Upper lobe of left lung (tissue), 6 donors: ENCODE measurements at places on chromosomes 1 and 21.
A peak's percentile ranks its signal among the peaks of the same experiment; 100 is the strongest.

DNA sequence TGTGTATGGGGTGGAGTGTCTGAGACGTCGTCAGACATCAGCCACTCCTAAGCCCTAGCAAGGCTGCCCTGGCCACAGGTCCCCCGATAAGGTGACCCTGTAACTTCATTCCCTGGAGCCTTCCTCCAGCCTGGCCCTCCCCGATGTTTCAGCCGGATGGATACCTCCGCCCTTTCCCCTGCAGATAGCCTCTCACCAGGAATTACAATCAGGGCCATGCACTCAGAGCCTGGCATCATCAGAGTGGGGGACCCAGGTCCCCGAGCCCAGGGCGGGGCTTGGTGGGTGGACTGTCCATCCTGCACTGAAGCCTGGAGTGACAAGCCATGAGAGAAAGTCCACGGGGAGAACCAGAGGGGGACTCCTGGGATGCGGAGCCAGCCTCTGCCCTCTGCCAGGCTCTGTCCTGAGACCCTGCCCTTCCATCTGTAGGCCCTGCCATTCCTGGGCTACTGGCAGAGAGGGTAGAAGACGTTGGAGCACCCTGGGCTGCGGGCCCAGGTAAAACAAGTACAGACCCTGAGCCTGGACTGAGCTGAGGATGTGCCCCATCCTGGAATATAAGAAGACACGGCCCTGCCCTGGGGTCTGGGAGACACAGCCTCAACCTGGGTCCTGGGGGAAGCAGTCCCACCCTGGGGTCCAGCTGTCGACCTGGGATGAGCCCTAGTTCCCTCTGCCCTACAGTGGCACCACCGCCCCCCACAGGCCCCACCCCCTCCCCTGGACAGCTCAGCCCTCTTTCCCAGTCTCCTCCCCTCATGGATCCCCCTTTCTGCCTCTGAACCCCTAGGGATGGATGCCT, 16.8 kb upstream of the ARF1 start:
- H3K4me3 ChIP-seq, result no peak overlapping the region
- H3K36me3 ChIP-seq, result no peaks in the 10 kb centered on the region
- H3K4me1 ChIP-seq, result peaks cover 1% of the 10 kb centered on the region
- no peak overlapping the region for H3K27ac ChIP-seq
- peak; percentile 54 for DNase-seq

DNA sequence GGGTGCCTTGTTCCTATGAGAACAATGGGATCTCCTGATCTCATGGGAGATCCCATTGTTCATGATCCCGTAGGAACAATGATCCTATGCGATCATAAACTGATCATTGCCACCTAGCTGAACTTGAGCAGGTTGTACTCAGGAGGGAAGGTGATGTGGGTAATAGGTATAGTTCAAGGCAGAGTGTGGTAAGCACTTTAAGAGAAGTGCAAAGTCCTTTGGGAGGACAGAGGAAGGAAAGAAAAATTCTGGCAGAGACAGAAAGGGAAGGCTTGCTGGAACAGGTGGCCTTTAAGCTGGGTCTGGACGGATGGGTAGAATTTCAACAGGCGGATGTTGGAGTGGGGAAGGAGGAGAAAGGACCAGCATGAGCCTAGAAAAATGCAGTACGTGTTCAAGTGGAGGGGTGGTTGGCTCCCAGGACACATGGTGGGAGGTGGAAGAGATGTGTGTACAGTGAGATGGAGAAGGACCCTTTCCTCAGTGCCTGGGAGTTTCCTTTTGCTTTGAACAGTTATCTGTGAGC, 22.3 kb downstream of the GREM2 start:
- H3K27ac ChIP-seq, result no peak overlapping the region
- H3K27me3 ChIP-seq, result no peaks in the 10 kb centered on the region
- H3K36me3 ChIP-seq, result no peaks in the 10 kb centered on the region
- no peaks in the 10 kb centered on the region for H3K4me1 ChIP-seq

DNA sequence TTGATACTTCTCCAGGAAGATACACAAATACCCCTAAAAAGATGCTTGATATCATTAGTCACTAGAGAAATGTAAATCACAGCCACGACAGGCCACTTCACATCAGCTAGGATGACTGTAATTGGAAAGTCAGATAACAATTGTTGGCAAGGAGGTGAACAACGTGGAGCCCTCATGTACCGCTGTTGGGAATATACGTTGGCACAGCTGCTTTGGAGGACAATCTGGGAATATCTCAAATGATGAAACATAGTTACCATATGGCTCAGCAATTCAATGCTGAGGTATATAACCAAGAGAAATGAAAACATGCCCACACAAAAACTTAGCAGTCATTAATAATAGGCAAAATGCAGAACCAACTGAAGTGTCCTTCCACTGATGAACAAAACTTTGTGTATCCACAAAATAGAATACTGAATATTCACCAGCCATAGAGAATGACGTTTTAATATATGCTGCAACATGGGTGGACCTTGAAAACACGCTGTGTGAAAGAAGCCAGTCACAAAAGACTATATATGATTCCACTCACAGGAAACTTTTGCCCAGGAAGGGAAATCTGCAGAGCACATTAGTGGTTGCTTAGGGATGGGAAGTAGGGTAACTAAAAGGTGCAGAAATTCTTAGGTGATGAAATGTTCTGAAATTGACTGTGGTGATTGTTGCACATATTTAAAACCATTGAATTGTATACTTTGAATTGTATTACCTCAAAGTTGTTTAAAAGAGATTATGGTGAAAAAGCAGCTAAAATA, 95.4 kb downstream of the AHCTF1 start:
- no peaks in the 10 kb centered on the region for H3K27me3 ChIP-seq
- peaks cover 10% of the 10 kb centered on the region for H3K36me3 ChIP-seq
- no peak overlapping the region for H3K4me3 ChIP-seq
- DNase-seq, result no peak
- H3K4me1 ChIP-seq, result no peaks in the 10 kb centered on the region

DNA sequence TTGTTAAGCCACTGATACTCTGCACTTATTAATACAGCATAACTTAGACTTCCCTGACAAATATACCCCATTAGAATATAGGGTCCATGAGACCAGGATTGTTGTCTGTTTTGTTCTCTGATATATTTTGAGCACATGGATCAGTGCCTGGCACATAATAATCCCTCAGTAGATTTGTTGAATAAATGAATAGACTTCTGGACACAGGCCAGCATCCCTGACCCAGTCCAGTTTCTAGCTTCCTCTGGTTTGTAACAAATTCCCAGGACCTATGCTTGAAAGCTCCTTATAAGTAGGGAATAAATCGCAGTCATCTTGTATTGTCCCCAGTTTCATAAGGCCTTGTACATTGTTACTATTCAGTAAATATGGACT, 58.2 kb upstream of the GADD45A start:
- H3K4me1 ChIP-seq, result no peaks in the 10 kb centered on the region
- DNase-seq, result no peak
- H3K36me3 ChIP-seq, result no peaks in the 10 kb centered on the region
- no peaks in the 10 kb centered on the region for H3K27me3 ChIP-seq
- no peak overlapping the region for H3K4me3 ChIP-seq

DNA sequence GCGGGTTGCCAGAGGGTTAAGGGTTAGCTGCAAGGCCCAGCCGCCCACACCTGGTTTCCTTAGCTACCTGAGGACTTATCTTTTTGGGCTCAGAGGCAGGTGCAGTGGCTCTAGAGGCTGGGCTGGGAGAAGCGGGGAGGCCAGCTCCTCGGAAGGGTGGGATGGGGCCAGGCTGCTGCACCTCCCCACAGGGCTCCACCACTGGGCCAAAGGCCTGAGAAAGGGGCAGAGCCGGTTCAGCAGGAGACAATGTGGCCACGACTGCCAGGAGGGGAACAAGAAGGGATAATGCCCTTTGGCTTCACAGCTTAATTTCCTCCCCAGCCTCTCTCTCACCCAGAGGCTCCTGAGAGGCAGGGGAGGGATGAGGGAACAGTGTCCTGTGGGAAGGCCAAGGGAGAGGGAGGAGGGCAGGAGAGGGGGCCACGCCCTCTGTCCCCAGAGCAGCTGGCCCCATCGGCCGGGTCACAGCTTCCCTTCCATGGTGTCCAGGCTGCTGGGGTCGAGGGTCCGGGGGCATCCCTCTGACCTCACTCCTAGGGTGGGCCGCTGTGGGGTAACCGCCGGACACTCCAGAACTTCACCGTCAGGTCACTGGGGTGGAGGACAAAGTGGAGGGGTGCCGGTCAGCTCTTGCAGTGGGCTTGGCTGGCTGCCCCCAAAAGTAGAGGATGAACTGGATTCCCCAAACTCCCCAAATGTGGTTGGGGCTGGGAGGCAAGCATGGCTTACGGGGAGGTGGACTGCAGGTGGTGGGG, 50.4 kb downstream of the KIF21B start:
- H3K36me3 ChIP-seq, result no peaks in the 10 kb centered on the region
- no peak for DNase-seq
- H3K27ac ChIP-seq, result no peak overlapping the region
- no peaks in the 10 kb centered on the region for H3K27me3 ChIP-seq
- peaks cover 4% of the 10 kb centered on the region for H3K4me1 ChIP-seq
- H3K4me3 ChIP-seq, result no peak overlapping the region

GRCh38 chr1:117562581-117563491, 43.0 kb upstream of the TENT5C start:
- no peak for DNase-seq
- no peaks in the 10 kb centered on the region for H3K36me3 ChIP-seq
- no peaks in the 10 kb centered on the region for H3K27me3 ChIP-seq
- H3K4me1 ChIP-seq, result no peaks in the 10 kb centered on the region
- no peak overlapping the region for H3K27ac ChIP-seq
- H3K4me3 ChIP-seq, result no peak overlapping the region

DNA sequence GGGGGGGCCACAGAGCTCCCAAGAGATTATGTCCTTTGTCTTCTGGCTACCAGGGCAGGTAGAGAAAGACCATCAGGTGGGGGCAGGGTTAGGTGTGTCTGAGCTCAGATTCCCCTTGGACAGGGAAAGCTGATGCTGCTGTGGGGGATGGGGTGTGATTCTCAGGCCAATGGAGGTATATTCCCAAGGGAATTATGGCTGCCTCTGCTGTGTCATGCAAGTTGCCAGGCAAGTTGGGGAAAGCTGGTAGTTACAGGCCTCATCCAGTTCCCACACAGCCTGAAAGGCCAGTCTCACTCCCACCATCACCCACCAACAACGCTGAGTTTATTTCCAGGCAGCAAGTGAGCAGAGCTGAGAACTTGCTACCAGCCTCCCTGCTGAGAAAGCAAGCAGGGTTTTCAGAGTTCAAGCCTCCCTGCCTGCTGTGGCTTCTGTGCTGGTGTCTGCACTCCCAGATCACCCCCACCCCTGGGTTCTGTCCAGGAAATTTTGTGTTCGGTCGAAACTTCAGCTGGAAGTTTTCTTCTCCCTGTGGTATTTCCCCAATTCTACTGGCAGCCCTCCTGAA, 21.3 kb downstream of the IFI16 start:
- H3K4me1 ChIP-seq, result peaks cover 9% of the 10 kb centered on the region
- no peaks in the 10 kb centered on the region for H3K27me3 ChIP-seq
- no peak for DNase-seq
- H3K27ac ChIP-seq, result no peak overlapping the region

DNA sequence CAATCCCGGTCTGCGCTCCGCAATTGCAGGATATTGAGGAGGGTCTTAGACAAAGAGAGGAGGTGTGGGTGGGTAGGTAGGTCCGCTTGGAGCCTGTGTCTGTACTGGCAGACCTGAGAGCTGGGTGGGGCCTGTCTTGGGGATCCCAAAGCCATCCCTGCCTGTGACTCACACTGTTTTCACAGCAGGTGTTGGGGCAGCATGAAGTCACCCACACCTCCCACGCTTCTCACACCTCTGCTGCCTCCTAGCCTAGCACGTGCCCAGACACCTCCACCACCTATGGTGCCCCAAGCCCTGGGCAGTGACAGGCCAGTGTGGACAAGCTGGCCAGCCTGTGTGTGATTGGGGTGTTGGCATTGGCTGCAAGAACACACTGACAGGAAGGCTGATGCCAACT, 65.7 kb upstream of the ECE1 start:
- H3K4me3 ChIP-seq, result no peak overlapping the region
- no peak overlapping the region for H3K27ac ChIP-seq
- no peaks in the 10 kb centered on the region for H3K4me1 ChIP-seq
- no peaks in the 10 kb centered on the region for H3K36me3 ChIP-seq
- DNase-seq, result no peak

DNA sequence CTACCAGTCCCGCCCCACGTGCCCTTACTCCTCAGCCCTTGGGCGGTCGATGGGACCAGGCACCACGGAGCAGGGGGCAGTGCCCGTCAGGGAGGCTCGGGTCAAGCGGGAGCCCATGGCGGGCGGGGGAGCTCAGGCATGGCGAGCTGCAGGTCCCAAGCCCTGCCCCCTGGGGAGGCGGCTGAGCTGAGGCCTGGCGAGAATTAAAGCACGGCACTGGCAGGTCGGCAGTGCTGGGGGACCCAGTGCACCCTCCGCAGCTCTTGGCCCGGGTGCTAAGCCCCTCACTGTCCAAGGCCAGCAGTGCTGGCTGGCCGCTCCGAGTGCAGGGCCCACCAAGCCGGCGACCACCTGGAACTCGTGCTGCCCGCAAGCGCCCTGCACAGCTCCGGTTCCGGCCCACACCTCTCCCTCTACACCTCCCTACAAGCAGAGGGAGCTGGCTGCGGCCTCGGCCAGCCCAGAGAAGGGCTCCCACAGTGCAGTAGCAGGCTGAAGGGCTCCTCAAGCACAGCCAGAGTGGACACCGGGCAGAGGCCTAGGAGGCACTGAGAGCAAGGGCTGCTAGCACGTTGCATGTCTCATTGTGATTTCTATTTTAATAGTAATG, 166.8 kb upstream of the FMN2 start:
- no peaks in the 10 kb centered on the region for H3K4me1 ChIP-seq
- DNase-seq, result peak; percentile 77
- H3K4me3 ChIP-seq, result no peak overlapping the region
- H3K36me3 ChIP-seq, result no peaks in the 10 kb centered on the region
- no peak overlapping the region for H3K27ac ChIP-seq

DNA sequence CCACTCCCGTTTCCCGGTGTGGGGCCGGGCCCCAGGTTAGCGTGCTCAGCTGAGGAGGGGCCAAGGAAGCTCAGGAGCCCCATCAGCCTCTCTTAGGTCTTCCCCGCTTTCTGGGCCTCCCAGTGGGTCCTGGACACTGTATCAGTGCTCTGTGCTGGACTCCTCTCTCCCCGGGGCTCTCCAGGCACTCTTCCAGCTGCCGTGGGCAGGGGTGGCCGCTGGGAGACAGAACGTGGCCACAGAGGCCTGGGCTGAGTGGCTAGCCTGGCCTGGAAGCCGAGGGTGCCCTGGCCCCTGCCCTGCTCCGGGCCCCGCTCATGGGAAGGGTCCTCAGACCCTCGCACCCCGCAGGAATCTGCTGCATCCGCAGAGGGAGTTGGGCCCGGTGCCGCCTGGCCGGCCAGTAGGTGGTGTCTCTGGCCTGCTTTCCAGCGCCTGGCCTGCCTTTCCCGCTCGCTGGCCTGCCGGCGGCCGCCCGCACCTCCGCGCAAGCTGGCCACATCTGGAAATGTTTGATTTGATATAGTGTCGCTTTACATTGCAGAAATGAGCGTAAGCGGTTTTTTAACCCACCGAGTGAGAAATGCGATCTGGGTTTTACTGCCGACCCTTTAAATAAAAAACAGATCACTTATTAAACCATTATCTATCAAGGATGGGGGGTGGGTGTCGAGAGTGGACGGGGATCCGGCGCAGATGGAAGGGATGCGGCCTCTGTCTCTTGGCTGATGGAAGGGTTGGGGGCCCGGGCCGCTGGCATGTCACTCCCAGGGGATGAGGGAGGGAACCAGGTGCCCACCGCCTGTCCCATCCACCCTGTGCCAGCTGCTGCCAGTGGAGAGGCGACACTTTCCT, 74.4 kb upstream of the TTC34 start:
- no peak for DNase-seq
- no peak overlapping the region for H3K4me3 ChIP-seq
- H3K27ac ChIP-seq, result no peak overlapping the region
- no peaks in the 10 kb centered on the region for H3K27me3 ChIP-seq
